ENCODE measurements at places on chromosomes 1 and 21. TPM values are rescaled to one million over a fixed set of nuclear protein-coding genes. Genes with fewer than 3 reads are reported as not detected.
A peak's percentile ranks its signal among the peaks of the same experiment; 100 is the strongest.

DNA sequence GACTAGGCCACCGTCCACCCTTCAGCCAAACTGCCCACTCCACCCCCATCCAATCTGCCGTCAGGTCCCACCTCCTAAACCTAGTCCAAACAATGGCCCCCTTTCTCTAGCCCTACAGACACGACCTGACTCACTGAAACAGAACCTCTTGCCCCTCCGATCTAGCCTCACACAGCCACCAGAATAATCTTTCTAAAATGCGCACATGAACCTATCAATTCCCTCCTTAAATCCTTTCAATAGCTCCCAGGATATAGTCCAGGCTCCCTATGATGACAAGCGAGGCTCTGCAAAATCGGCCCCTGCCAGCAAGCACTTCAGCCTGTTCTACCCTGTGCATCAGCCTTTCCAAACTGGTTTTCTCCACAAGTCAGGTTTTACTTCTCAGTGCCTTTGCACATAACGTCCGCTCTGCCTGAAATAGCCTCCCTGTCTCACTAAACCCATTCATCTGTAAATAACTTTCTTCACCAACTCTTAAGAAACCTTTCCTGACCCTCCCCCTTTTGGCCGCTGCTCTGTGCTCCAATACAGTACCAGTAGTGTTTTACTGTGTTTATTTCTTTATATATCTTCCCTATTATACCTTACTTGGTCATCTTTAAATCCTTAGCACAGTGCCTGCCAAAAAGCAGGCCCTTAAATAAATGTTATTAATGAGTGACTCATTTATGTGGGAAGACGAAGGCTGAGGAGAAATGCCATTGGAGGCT lies 9.0 kb upstream of the CDC20 start:
- DNase-seq: no peak

DNA sequence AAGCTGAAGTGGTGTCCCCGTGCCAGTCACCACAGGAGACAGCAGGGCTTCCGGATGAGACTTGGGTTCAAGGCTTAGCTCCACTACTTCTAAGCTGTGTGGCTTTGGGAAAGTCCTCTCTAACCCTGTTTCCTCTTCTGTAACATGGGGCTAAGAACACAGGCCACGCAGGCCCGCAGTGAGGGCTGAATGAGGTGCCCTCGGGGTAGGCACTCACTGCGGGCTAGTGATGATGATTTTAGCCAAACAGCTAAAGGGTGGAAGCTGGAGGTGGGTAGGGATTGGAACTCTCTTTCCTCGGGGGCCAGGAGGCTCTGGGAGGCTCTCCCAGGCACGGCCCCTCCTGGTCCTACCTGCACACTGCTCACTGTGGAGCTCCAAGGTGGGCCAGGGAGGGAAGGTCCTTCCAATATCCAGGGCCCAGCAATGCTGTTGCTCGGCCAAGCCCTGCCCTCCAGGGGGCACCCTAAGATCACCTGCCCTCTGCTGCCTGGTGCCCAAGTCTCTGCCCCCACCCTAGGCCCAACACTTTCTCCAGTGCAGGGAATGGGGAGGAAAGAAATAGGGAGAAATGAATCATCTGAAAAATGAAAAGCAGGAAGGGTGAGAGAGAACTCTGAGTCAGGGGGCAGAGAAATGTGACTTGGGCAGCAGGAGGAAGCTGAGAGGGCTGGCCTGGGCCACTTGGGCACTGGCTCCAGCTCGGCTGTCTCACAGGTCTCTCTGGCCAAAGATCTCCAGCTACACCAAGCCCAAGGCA lies 19.2 kb upstream of the EVA1B start:
- DNase-seq: peak; percentile 63

GRCh38 chr1:156625436-156626078 lies 6.3 kb downstream of the HAPLN2 start:
- DNase-seq: peak; percentile 80

GRCh38 chr1:238811211-238811879 lies 575.0 kb upstream of the CHRM3 start:
- no peak for DNase-seq

The C8A gene
- not detected for total RNA-seq

The PLOD1 gene
- total RNA-seq: 16.8 TPM

The OR2L2 gene
- total RNA-seq: 0.06 TPM

DNA sequence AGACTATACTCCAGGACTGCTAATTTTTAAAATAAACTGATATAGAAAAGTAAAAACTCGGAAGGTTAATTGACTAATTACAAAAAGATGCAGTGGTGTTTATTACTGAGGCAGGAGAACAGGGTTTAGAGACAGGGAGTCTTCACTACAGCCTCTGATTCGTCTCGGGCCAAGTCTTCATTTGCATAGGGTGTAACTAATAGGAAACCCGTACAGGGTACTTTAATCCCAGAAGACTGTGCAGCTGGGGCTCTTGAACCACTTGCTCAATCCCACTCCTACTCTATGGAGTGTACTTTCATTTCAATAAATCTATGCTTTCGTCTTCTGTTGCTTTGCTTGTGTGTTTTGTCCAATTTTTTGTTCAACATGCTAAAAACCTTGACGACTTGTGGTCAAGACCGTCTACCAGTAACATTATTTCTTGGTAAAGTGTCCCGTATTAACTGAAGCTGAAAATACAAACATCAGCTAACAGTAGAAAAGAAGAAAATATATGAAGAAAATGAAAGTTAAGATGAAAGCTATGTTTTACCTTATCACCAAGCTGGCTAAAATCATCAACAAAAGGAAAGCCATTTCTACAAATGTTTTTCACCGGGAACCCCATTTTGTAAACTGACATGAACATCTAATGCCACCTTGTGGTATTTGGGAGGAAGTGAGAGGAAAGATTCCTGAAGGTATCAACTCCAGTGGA lies 8.0 kb downstream of the SDHB start:
- no peak for DNase-seq

The COL18A1 gene
- total RNA-seq: 12.8 TPM

The KRTAP11-1 gene
- total RNA-seq: not detected

The GBP2 gene
- total RNA-seq: 170 TPM

DNA sequence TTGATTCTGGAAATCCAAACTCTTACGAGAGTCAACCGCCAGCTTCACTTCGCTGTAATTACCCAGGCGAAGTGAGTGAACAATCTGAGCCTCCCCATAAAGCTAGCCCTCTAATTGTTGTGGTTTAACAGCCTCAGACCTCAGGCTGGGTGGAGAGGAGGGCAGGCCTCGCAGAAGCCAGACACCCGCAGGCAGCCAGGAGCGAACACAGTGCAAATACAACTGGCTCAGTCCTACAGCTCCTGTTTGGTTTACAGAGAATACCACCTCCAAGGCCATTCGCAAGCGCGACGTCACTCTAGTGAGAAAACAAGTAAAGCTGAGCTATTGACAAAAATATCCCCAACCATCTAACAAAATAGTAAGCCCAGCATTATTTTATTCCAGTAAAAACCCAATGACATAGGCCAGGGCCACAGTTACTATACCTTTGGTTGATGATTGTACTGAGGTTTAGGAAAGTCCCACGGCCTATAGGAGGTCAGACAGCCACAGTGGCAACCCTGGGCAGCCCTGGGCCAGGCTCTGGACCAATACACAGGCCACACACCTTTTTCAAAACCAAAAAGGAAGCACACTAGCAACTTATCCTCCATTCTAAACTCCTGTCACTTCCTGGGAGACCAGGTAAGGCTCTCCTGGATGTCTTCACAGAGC lies 163.3 kb downstream of the ETS2 start:
- DNase-seq: no peak

The CRABP2 gene
- 0.80 TPM for total RNA-seq

DNA sequence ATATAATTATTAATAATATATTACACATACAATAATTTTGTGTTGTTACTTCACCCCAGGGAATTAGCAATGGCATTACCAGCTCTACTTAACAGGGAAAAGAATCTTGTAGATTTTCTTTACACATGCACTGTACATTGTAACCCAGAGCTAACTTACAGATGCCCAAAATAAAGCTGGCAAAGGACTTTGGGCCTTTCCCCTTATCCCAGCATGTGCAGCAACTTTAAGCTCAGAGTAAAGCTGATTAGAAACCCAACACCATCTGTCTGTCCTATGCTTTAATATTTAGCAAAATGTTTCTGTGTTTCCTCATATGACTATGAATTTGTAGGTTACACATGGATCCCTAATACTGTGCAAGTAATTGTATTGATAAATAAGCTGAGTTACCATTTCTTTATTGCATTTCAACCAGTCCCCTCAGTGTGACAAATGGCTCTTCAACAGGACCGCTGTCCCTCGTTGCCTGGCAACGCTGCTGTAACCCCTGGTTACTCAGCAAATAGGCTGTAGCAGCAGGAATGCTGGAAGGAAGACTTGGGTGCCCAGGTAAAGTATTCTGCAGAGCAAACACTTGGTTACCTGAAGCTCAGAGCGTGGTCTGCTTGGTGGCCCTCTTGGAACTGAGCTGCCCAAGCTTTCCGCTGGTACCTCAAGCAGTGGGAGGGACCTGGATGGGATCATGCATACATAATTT lies at the start of gene USH2A:
TSS of gene USH2A (minus strand) at position 628 of the 700 bp plus-strand sequence. CDS start 1,112 bp downstream, outside the sequence.
- DNase-seq: no peak

DNA sequence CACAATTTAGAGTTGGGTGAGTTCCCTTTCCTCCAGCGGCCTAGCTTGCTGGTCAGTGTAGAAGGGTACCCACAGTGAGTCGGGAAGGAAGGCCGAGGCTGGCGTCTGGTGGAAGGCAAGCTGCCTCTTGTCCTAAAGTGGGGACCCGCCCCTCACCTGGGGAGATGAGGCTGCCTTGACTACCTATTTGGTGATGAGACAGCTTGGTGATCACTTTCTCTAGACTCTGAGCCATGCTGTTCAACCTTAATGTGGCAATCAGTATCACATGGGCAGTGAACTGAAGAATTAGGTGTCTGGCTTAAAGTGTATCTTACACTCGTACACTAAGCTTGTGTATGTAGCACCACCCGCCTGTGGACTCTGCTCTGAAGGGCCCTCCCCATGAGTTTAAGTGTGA lies 100.7 kb downstream of the COLGALT2 start:
- no peak for DNase-seq

- DNase-seq: no peak
Observed at GRCh38 chr1:183394435-183394834, 23.7 kb downstream of the NMNAT2 start.

- DNase-seq: no peak
Observed at GRCh38 chr1:71753746-71754145, 528.6 kb downstream of the NEGR1 start.

The CDCA8 gene
- total RNA-seq: 67.0 TPM

DNA sequence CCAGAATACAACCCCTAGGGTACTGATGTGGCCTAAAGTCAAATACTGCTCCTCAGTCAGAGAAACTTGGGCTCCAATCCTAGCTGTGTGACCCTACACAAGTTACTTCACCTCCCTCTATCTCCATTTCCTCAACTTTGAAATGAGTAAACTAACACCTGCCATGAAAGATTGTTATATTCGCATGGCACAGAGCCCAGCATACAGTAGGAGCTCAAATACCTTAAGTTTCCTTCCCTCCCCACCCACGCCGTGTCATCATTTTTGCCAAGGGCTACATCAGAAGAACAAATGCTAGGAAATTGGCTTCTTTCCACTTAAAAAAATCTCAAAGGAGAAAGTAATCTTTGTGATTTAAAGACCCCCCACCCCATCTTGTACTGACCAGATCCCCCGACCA lies 22.2 kb upstream of the ZNF362 start:
- DNase-seq: no peak

GRCh38 chr1:97902067-97902466 lies 18.8 kb downstream of the DPYD start:
- DNase-seq: no peak

The FCRLB gene
- total RNA-seq: 0.74 TPM

GRCh38 chr1:22490309-22490708 lies 38.7 kb downstream of the ZBTB40 start:
- no peak for DNase-seq

The DNM3 gene
- 2.4 TPM for total RNA-seq

DNA sequence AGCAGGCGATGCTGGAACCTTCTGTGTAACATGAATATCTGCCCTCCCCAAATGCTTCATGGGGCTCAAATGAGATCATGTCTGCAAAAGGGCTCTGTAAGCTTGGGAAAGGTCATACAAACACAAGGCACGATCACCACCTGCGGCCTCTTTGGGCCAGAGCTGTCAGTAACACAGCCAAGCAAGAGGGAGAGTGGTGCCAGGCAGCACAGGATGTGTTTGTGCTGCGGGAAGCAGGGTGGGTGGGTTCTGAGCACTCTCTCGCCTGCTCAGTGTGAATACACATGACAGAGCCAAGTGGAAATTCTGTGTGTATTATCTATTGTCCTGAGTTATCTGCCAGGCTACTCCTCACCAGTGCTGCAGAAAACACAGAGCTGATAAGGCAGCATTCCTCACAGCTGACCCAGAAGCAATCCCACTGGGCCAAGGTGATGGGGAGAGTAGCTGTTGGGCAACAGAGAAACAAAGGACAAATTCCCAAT lies 101.2 kb downstream of the LAMC2 start:
- DNase-seq: no peak

Data from activated naive CD8-positive, alpha-beta T cell treated with anti-CD3 and anti-CD28 coated beads, Interleukin-2, amount 10 ng/mL, durations not matched to agents 7 days and 5 days (primary cell).